ENCODE measurements at places on chromosomes 3 and 15.

DNA sequence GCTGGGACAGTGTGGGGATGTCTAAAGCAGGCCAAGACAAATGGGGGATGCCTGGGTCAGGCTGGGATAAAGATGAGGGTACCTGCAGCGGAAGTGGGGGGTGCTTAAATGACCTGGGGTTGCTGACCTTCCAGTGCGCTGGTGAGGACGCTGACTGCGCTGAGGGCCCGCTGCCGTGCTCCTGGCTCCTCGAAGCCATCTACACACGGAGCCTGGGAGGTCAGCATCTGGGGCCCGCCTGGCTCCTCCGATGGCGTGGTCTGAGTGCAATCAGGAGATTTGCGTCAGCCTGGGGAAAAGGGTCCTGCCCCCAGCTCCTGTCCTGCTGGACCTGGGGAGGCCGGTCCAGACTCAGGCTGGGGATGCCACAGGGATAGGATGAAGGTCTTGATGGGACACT, 50.7 kb downstream of the SCN5A start:
- no peak for DNase-seq

DNA sequence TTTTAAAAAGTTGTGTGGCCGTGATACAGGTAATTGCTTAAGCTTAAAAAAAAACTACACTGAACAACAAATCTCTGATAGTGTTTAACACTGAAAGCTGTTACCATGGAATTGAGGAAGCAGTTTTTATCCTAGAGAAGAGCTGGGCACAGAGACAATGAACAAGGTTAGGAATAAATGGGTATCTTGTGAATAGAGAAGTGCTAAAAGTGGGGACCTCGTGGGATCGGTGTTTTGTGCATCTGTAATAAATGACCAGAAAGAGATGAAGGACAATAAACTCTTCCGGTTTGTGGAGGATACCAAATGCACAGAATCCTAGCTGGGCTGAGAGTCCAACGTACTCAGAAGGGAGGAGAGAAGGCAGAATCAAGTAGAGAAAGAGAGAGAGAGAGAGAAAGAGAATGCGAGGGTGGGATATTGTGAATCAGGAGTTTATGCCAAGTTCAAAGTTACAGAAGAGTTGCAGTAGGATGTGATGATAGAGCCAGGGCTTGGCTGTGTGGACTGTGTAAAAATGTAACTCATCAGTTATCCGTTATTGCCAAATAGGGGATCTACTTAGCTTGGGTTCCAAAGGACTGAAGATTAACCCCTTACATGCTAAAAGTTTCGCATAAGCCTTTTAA, 148.9 kb downstream of the IL20RB start:
- no peak for DNase-seq

- no peak for DNase-seq
These were observed 1679.4 kb downstream of the OTOL1 start for GRCh38 chr3:163175970-163176369.

- no peak for DNase-seq
These were observed 701.8 kb upstream of the CCDC54 start for GRCh38 chr3:106675451-106675850.

- no peak for DNase-seq
These were observed 98.9 kb upstream of the TJP1 start for GRCh38 chr15:29921130-29921601.

DNA sequence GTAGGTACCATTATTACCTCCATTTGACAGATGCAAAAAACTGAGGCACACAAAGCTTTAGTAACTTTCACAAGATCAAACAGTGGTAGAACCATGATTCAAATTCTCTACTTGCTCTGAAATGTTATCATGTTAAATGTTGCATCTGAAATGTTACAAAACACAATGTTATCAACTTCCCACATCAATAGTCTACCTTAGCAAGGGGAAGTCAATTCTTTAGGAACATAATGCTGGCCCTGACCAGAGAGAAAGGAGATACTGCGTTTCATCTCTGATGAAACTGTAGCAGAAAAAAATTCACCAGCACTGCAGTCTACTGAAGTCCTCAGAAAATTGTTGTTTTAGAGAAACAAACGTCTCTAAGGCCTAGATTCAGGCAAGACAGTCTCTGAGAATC, 174.1 kb downstream of the SATB1 start:
- no peak for DNase-seq

- DNase-seq, result peak; percentile 21
These were observed 24.9 kb downstream of the ZMAT3 start for GRCh38 chr3:179046497-179047353.

GRCh38 chr15:74776821-74777768, 4.8 kb upstream of the CSK start:
- DNase-seq, result peak; percentile 91

DNA sequence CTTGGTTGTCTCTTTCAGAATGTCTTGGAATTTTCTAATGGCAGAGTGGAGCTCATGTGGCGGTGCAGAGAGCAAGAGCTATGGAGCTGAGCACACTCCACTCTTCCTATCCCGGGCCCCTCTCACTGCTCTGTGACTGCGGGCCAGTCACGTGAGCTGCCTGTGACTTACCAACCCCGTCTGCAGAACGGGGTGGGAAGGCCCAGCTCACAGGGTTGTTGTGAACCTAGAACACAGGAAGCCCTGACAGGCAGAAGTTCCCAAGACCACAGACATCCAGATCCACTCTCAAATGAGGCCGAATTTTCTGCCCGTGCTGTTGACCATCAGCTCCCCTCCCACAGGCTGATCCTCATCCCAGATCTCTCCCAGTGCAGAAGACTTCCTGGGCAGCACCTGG, 35.5 kb upstream of the PLXNA1 start:
- DNase-seq, result no peak

DNA sequence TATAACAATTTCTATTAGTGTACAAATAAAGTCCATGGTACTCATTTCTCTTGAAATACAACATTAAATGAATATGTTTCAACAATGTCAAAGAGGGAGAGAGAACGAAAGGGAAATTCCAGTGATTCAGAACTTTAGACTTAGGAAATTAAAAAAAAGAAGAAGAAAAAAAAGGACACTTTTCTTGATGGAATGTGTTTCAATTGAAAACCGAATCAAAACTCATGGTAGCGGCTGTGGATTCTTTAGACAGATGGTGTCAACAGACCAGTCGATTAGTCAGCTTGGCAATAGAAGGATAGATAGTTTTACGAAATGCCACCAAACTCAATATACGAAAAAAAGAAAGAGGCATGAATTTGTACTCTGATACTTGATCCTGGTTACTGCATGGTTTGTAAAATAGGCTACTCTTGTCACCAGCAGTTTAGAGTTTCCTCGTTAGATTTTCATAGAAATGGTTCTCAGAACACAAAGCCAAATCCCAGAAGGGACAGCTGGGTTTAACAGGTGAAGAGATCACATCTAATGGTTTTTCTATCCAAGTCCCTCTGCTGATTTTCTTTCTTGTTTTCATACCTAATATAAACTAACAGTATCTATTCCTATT, 793.5 kb downstream of the ROBO1 start:
- no peak for DNase-seq

- peak; percentile 33 for DNase-seq
These were observed 2.8 kb downstream of the FURIN start for GRCh38 chr15:90871139-90871715.

DNA sequence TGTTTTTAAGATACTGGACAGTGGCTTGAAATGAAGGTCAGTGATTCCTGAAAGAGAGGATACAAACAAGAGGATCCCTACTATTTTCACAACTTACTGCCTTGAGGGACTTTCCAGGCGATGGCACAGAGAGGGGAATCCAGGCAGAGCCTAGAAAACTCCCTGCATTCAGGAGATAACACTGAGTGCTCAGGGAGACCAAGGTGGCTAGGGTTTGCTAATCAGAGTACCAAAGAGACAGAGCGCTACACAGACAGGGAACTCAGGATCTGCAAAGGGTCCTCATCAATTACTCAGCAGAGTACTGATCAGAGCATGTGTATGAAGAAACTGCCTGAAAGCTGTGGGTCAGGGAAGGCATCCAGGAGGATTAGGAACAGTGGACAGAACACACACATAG, 11.7 kb upstream of the MRPS22 start:
- no peak for DNase-seq

GRCh38 chr3:85171976-85172375, 213.2 kb downstream of the CADM2 start:
- no peak for DNase-seq

- DNase-seq, result peak; percentile 75
These were observed 17.1 kb downstream of the TRAIP start for GRCh38 chr3:49839193-49839809.

DNA sequence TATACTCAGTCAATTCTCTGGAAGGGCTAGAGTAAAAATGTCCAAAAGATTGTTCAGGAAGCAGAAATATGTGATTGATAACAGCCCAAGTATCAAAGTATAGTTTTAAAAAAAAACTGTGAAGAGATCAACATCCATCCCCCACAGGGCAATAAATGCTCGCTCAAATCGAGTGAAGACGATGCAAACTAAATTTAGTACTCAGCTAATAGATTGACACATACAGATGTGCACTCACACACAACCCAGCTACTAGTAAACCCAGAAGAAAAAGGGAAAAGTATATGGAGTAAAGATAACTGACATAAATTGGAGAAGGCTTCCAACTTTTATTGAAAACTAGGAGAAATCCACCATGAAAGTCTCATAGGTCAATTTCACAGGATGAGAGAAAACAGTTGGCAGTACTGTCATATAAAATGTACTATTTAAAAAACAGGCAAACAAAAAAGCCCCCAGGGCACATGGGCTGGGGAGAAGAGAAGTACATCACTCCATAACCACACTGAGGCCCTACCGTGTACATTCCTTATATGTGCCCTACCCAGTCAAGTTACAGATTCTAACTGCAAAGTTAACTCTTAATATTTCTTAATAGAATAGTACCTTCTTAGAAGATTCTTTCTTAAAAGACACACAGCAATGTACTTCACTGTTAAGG, 125.7 kb downstream of the TBL1XR1 start:
- DNase-seq, result no peak

GRCh38 chr3:154151969-154152368, 30.8 kb downstream of the ARHGEF26 start:
- DNase-seq, result no peak

- no peak for DNase-seq
These were observed 27.0 kb downstream of the SENP5 start for GRCh38 chr3:196894557-196895295.

DNA sequence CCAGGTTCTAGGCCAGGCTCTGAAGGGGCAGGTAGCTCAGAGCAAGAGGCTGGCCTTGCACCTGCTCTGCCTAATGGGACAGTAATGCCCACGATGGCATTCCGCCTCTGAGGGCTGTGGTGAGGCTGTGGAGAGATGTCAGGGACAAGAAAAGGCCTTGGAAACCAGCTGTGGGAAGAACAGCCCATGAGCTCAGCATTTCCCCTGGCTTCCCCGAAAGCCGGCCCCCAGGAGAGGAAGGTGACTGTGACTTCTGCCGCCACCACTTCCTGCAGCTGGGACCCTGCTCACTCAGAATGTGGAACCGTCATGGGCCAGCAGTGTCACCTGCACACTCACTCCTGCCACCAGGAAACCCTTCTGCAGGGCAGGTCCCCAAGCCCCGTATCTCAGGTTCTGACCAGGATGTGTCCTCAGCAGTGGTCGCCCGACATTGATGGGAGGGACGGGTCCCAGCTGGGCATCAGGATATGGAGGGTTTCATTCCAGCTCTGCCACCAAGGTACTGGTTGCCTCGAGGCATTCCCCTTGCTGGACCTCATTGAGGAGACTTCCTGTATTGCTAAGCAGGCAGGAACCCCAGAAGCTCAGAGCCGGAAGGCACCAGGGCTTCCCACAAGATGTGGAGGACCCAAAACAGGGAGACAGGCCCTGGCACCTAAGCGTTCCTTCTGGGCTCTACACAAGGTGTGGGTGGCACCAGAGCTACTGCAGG, 30.7 kb downstream of the SEMA7A start:
- DNase-seq, result peak; percentile 89

DNA sequence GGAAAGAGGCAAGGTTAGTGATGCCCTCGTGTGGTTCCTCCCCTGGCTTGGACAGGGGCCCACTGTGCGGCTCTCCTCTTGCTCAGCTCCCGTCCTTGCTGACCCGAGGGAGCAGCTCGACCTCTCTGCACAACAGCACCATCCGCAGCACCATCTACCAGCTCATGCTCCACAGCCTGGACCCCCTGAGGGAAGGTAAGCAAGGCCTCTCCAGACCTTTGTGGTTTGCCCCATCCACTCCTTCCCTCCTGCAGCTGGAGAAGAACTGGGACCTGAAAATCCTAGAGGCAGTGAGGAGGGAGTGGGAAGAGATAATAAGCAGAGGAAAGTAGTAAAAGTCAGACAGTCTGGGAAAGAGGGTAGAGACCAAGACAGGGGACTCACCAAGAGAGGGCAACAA, 17.8 kb downstream of the SLC24A1 start:
- DNase-seq, result no peak

- peak; percentile 75 for DNase-seq
These were observed 716 bp downstream of the PTPN23 start for GRCh38 chr3:47381317-47382157.

DNA sequence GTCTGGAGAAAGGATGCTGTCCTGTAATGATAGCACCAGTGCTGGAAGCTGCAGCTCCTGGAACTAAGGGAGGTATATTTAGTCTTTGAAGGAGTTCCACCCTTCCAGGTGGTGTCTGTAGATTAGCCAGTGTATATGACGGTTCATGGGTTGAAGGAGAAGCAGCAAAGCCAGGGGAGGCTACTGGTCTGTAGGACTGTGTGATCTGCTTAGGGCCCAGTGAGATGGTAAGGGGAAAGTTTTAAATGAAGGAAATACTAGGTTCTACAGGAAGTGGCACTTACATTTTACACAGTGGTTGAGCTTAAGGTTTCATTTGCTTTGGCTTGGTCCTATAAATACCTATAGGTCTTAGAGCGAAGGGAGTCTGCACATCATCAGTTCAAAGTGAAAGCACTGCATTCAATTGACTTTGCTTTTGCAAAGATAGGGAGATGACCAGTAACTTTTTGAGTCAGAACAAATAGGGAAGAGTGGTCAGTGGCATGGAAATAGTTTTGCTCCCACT, 5.6 kb downstream of the SLC25A38 start:
- peak; percentile 54 for DNase-seq

DNA sequence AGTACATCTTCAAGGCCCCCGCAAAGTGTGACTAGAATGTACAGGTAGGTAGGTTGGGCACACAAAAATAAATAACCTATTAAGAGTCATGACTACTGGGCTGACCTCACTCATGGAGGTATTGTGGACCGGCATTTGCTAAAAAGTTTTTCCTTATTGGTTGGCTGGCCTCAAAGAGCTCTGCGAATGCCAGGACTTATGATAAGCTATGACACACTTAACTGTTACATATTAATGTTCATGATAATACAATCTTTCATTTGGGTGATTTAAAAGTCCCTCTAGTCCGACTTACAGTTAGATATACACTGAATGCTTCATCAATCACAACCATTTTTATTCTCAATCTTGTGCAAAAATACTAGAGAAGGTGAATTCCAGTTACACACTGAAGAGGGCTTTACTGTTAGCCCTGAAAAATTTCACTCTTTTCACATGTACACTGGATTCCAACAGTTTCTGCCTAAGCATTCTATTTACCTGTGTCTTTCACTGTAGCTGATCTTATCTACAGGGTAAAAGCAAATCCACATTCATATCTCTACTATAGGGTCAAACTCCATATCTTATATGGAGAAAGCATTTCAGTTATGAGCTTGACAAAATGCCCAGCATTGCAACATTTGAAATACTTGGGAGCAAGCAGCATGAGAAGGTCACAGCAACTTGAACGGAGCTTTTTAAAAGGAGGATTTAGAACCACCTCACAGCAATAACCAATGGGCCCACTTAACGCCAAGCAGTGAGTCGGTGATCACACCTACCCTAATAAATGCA, 329.1 kb downstream of the FOXP1 start:
- no peak for DNase-seq

- no peak for DNase-seq
These were observed 62.4 kb downstream of the ARNT2 start for GRCh38 chr15:80466543-80466942.

Measured in naive B cell (primary cell).